Tongue (tissue), 3 donors: ENCODE measurements at places on chromosomes 11 and 22. TPM values are rescaled to one million over a fixed set of nuclear protein-coding genes. Genes with fewer than 3 reads are reported as not detected.
A peak's percentile ranks its signal among the peaks of the same experiment; 100 is the strongest.

DNA sequence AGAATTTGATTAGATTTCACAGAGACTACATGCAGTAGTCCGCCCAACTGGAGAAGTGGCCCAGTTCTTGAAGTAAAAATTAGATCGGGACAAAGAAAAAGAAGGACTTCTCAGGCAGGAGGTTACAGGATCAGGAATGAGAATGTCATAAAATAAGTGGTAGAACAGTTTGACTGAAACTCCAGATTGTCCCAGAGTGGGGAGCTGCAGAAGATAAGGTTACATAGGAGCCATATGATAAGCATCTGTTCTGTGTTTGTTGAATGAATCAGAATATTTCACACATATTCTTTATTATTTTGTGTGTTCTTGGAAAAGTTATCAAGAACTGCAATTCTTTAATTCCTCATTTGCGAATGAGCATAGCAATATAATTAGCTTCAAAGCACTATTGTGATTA lies 210.6 kb downstream of the AASDHPPT start:
- no peak for DNase-seq

GRCh38 chr11:72361321-72361720 lies 73.0 kb downstream of the CLPB start:
- DNase-seq: no peak

The TTLL1 gene
- 7.9 TPM for total RNA-seq

The CALCB gene
- not detected for total RNA-seq

- no peak for DNase-seq
Observed at GRCh38 chr11:112212290-112212689, 13.9 kb upstream of the PTS start.

GRCh38 chr11:112801025-112801816 lies 160.0 kb upstream of the NCAM1 start:
- peak; percentile 66 for DNase-seq

GRCh38 chr11:117478926-117479325 lies 151.3 kb downstream of the CEP164 start:
- DNase-seq: peak; percentile 24

The RTN3 gene
- 46.1 TPM for total RNA-seq

GRCh38 chr11:125069008-125069407 lies 5.9 kb downstream of the SLC37A2 start:
- no peak for DNase-seq

DNA sequence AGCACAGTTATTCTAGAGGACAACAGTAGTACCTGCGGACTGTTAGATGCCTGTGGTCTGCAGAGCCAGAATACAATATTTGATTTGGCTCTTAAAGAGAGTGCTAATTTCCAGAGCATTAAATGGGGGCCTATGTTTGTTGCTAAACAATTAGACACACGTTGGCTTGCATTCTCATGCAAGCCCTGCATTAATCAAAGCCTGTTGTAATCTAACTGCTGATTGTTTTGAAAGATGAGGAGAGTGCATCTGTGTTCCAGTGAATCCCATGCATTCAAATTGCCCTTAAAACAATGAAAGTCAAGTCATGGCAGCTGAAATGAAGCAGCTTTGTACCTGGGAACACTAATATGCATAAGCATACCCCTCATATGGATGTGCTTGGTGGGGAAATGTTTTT lies 419.4 kb downstream of the DYNC2H1 start:
- DNase-seq: no peak

The SMIM35 gene
- not detected for total RNA-seq

The USP2 gene
- 39.2 TPM for total RNA-seq

DNA sequence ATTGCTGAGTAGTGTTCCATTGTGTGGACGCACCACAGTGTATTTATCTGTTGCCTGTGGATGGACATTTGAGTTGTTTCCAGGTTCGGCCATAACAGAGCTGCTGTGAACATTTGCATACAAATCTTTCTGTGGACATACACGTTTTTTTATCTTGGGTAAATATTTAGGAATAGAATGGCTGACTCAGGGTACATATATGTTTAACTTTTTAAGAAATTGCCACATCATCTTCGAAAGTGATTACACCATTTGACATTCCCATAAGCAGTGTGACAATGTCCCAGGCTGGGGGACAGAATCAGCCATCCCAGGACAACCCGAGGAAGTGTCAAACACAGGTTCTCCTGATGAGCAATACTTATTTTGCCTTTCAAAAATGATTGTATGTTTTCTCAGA lies 87.9 kb downstream of the OSBP2 start:
- DNase-seq: no peak

GRCh38 chr11:129929721-129930120 lies 34.3 kb upstream of the NFRKB start:
- no peak for DNase-seq

GRCh38 chr11:111344032-111344431 lies 35.0 kb downstream of the POU2AF1 start:
- DNase-seq: peak; percentile 35

The DMC1 gene
- total RNA-seq: 3.9 TPM

GRCh38 chr11:84788220-84788619 lies 838.9 kb downstream of the DLG2 start:
- DNase-seq: no peak

The TSSK2 gene
- total RNA-seq: not detected

DNA sequence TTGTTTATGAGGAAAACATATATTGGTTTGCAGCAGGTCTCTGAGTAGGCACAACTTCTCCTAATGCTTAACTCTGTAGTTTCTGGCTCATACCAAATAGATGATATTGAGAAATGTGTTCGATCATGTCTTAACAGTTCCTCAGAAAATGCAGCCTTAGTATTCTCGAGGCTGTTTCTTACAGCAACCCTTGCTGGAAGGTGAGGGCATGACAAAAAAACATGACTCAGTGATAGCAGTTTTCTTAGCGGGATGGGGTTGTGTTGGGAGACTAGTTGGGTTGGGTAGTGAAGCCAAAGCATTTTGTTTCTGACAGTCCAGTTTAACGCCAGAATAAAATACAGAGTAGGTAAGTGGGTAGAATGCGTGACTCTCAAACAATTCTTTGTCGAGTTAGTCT lies 94.7 kb upstream of the PARVA start:
- no peak for DNase-seq

The IL10RA gene
- 5.9 TPM for total RNA-seq

GRCh38 chr11:70129051-70129592 lies 51.0 kb downstream of the ANO1 start:
- no peak for DNase-seq

- no peak for DNase-seq
Observed at GRCh38 chr22:49413146-49413545, 414.5 kb downstream of the BRD1 start.
